ENCODE measurements at places on chromosomes 12 and 14. TPM values are rescaled to one million over a fixed set of nuclear protein-coding genes. Genes with fewer than 3 reads are reported as not detected.

GRCh38 chr12:95908573-95908972 is 33.8 kb downstream of the CCDC38 start:
- no peak for DNase-seq

DNA sequence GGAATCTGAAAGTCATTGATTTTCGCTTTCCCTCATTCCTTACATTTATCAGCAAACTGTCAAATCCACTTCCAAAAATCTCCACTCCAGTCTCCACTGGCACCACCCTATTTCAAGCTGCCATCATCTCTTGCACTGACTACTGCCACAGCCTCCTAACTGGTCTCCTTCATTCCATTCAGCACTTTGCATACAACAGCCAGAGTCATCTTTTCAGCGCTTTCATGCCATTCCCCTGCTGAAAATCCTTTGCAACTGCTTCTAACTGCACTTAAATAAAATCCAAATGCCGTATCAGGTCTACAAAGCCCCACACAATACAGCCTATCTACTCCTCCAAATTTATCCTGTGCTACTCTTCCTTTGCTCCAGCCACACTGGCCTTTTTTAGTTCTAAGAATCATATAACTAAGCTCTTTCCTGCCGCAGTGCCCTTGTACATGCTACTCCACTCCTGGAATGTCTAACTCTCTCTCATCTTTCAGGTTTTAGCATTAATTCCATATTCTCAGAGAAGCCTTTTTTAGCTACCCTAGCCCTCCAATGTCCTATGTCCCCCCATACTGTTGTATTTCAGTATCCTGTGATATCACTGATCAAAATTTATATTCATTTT is 21.6 kb downstream of the FERMT2 start:
- no peak for DNase-seq

Gene ARHGAP9
- 6.1 TPM for total RNA-seq

Gene KRT5
- 8,479 TPM for total RNA-seq

Gene BMP4
- total RNA-seq: 9.9 TPM

DNA sequence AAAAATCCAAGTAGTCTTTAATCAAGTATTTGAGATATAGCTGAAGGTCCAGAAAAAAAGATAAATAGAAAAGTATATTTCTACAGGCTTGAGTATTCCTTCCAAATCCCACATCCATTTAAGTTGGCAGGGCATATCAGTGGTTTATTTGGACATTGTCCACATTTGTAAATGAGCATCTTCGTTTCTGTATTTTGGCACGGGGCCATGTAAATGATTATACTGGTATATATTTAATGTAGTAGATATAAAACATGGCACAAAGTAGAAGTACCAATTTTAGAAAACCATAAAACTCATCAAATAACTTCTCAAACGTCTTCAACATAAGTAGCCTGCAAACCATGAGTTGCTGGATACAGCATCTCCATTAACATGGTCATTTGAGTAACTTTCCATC is 437.4 kb upstream of the SOX5 start:
- DNase-seq: no peak

Gene ADIPOR2
- 40.3 TPM for total RNA-seq

DNA sequence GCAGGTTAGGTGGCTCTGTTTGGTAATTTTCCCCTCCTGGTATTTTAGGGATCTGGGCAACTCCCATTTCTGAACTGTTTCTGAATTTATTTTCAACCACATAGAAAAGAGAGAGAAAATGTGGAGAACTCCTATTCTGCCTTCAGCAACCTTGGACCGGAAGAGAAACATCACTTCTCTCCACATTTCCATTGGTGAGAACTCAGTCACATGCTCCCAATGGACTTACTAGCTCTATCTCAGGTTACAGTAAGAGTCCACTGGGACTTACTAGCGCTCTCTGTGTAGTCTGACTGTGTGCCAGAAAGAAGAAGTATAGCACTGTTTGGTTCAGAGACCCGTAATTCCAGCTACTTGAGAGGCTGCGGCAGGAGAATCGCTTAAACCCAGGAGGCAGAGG is 383.2 kb downstream of the DUSP6 start:
- DNase-seq: no peak

- no peak for DNase-seq
These were observed 27.7 kb upstream of the RNU6-8 start for GRCh38 chr14:32230695-32231280.

Gene PDE3A
- 1.3 TPM for total RNA-seq

Gene ASIC1
- total RNA-seq: 2.2 TPM

DNA sequence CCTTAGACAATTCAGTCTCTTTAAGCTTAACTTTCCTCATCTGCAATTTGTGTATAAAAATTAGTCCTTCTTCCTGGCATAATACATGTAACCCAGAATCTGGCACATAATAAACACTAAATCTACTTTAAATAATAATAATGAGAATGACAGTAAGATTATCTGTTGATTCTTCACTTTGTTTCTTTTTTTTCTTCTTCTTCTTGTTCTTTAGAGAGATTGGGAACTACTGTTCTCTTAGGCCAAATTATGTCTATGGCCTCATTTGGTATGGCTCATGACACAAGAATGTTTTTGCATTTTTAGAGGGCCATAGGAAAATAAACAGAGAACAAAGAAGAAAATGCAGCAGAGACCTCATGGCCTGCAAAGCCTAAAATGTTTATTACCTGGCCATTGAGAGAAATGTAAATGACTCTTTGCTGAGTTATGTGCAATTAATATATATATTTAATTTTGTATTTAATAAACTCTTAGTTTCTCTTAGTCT is 275.8 kb downstream of the SLC6A15 start:
- no peak for DNase-seq

- no peak for DNase-seq
These were observed 208.2 kb downstream of the EPS8 start for GRCh38 chr12:15581006-15581405.

GRCh38 chr14:29584992-29585391 is 342.7 kb downstream of the PRKD1 start:
- DNase-seq: no peak

DNA sequence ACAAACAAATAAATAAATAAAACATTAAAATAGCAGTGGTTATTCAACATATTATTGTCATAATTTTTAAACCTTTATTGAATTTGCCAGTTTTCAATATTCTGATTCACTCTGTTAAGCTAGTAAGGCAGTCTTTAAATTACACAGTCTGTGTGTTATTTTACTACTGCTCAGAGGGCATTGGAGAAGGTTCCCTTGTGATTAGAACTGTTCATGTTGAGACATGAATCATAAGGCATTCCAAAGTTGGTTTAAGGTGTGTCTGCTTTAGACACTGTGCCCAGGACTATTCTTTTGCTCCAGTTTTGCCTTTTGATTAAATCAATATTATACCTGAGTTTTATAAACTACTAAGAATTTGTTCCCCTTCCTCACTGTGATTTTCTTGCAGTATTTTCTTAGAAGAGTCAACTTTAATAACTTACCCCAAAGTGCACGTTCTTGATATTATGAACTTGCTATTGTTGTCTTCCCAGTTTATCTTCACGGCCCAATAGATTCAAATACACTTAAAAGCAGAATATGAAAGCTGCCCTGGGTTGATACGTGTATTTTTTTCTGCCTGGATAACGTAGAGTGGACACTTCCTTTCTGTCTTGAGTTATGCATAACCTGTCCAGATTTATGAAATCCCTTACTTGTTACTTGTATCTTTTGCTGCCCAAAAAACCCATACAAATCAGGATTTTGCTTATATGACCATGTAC is 105.3 kb upstream of the BCAT1 start:
- no peak for DNase-seq

DNA sequence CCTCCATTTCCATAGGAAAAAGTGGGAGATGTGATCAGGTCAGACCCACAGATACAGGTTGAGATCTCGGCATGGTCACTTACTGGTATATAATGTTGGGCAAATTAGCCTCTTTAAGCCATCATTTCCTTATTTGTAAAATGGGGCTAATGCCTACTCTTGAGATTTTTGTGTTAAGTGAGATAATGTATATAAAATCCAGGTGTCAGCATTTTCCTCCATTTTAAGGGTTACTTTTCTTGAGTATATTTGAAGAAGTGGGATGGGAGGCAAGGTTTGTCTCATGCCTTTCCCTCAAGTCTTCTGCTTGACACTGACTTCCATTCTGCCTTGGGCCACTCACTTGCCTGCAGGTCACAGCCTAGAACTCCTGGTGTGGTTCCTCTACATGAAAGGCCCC is 10.1 kb upstream of the POU6F1 start:
- DNase-seq: no peak

DNA sequence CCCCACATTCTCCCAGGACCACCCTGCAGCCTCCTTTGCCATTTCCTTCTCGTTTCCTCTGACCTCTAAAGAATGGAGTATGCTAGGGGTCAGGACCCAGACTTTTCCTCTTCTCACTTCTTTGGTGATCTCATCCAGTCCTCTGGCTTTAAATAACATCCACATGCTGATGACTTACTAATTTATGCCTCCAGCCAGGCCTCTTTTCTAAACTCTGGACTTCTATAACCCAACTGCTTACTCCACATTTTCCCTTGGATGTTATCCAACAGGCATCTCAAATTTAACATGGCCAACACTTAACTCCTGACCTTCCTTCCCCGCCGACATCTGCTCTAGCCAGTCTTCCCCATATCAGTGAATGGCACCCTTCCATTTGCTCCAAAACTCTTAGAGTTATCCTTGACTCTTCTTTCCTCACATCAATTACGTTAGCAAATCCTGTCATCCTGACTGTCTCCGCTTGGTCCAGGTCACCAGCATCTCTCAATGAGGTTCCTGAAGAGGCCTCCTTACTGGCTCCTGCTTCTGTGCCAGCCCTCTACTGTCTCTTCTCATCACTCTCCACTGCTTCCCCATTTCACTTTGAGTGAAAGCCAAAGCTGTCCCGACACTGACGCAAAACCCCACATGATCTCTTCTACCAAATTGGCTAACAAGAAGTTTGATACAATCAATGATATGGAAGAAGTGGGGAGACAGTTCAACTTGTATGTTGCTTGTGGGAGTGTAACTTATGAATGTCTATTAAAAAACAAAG is 42.7 kb downstream of the TMBIM6 start:
- no peak for DNase-seq

DNA sequence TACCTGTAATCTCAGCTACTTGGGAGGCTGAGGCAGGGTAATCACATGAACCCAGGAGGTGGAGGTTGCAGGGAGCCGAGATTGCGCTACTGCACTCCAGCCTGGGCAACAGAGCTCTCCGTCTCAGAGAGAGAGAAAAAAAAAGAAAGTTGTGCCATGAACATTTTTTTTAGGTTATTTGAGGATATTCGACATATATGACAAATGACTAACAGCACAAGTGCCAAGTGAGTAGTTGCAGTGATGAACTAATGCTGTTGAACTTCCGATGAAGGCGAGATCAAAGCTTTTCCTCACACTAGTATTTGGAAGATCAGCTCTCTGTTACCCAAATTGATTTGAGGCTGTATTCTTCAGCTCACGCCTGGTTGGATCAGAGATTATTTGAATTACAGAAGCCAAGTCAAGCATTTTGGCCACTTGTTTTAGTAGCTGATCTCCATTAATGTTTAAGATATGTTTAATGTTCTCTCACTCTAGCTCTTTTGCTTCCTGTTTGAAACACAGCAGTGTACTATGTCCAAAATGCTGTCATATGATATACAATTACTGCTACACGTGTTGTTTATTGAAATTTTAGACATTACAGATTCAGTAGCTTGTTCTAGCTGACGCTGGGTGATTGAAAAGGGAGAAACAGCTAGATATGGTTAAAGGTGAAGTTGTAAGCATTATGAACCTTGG is 43.4 kb downstream of the WDR20 start:
- no peak for DNase-seq

- no peak for DNase-seq
These were observed 23.7 kb downstream of the A2M start for GRCh38 chr12:9091891-9092598.

Gene FERMT2
- 13.9 TPM for total RNA-seq

DNA sequence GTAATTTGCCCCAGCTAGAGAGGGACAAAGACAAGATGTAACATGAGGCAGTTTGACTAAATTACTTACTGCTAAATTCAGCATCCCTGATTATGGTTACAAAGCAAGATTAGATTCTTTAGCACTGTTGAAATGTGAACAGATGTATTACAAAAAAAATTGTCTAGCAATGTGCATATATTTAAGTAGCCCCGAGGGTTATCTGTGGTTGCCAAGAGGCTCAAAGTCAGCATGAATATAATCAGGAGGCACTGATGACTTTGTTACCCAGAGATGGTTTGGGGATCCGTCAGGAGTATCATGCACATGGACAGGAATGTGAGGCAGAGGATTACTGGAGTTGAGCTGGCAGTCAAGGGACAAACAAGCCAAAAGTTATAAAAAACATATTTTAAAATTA is 356.9 kb upstream of the CCDC196 start:
- no peak for DNase-seq

GRCh38 chr14:82182646-82183045 is 649.0 kb upstream of the SEL1L start:
- DNase-seq: no peak

DNA sequence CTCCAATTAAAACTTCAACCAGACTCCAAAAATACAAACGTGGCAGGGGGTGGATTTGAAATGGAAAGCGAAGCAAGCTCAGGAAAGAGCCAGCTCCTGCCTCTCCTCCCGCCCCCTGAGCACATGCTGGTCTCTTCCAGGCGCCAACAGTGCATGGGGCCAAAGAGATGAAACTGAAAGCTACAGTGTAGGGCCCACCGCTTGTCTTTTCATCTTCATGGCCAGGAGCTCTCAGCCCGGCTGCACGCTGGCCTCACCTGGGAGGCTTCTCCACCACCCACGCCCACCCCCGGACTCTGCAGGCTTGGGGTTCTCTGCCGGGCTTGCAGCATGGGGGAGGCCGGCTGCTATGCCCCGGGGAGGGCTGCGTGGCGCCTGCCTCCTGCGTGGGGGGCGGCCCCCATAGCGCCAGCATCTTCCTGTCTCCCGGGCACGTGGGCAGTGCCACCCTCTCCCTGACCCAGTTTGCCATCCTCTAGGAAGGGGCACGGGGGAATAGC is 2.0 kb downstream of the RIMBP2 start:
- no peak for DNase-seq

Gene PSMB11
- total RNA-seq: not detected

DNA sequence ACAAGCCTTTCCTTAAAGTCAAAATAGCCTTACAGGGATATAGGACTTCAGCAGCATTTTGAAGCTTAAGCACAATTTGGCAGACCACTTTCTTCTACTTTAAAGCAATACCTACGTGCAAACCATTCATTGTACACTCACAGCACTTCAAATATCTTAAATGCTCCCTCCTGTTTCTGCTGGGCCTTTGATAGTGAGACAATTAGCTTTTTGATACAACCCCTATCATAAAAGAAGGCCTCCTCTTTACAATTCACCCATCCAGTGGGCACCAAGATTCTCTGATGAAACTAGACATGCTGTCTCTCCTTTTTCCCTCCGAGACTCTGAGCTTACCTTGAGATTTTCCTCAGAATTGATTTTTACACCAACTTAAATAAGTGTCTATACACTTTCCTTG is 157.5 kb upstream of the FAR2 start:
- no peak for DNase-seq

Gene RAB3IP
- 27.8 TPM for total RNA-seq

Data from suprapubic skin (tissue), 4 donors.